ENCODE measurements at places on chromosomes 5 and 9.

DNA sequence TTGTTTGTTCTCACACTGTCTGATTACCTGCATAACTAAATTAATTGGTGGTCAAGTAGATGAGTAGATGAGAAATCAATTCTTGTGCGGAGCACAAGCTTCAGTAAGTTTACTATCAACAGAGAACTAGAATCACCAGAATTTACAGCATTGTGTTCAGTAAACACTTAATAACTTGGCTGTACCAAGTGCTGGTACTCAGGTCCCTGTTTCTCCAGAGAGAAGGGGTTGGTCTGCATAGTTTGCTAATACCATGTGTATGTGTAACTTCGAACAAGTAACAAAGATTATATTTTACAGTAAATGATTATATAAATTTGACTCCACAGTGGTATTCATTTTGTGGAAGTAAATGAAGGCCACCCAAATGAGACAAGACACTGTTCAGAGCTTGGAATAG is 146.3 kb downstream of the PCSK5 start:
- no peak for DNase-seq
- H3K4me3 ChIP-seq, result no peak overlapping the region
- no peaks in the 10 kb centered on the region for H3K27me3 ChIP-seq
- no peaks in the 10 kb centered on the region for H3K36me3 ChIP-seq
- no peak overlapping the region for H3K27ac ChIP-seq

DNA sequence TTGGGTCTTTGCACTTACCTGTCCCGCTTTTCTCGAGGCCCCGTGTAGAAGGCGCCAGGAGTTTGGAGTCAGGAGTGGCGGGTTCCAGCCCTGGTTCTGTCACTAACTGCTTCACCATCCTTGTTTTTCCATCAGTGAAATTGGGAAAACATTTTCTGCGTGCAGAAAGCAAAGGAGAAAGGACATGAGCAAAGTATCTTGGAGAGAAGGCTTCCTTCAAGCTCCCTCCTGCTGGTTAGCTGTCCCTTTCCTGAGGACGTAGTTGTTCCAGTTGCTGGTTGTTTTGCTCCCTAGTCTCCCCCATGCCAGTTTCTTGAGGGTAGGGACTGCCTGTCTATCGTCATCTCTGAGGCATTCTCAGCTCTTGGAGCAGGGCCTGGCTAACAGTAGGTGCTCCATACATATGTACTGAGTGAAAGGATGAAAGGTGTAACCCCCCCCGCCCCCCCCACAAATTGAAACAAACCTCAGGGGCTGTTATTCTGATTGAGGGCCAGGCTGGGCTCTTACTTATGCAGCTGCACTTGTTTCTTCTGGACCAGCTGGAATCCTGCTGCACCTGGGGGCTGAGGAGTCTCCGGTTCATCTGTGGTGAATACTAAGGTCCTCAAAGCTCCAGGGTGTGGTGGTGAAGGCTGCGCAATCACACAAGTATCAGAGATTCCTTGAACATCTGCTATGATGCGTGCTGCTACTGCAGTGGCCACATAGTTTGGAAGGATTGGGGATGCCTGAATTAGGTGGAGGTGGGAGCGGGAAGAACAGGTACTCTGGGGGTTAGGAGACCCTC is 1.0 kb downstream of the SMIM3 start:
- peak overlapping the region; percentile 72 for H3K4me3 ChIP-seq
- H3K36me3 ChIP-seq, result no peaks in the 10 kb centered on the region
- no peaks in the 10 kb centered on the region for H3K27me3 ChIP-seq
- peak overlapping the region; percentile 82 for H3K27ac ChIP-seq
- peak; percentile 40 for DNase-seq

GRCh38 chr5:115735108-115735998 is 81.1 kb downstream of the CDO1 start:
- H3K4me3 ChIP-seq, result no peak overlapping the region
- DNase-seq, result peak; percentile 34
- H3K27me3 ChIP-seq, result no peaks in the 10 kb centered on the region
- no peak overlapping the region for H3K27ac ChIP-seq
- H3K36me3 ChIP-seq, result no peaks in the 10 kb centered on the region

DNA sequence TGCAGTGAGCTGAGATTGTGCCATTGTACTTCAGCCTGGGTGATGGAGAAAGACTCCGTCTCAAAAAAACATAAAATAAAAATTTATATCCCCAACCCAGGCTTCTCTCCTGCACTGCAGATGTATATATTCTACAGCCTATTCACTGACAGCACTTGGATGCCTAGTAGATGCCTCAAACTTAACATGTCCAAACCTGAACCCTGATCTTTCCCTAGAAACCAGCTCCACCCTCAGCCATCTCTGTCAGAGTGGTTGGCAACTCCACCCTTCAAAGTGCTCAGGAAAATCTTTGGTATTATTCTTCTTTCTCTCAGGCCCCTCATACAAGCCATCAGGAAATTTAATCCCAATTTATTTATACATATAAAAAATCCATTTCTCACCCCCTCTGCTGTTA is 36.9 kb upstream of the TXN start:
- no peaks in the 10 kb centered on the region for H3K27me3 ChIP-seq
- H3K4me3 ChIP-seq, result no peak overlapping the region
- no peaks in the 10 kb centered on the region for H3K4me1 ChIP-seq
- H3K27ac ChIP-seq, result no peak overlapping the region
- H3K36me3 ChIP-seq, result no peaks in the 10 kb centered on the region

DNA sequence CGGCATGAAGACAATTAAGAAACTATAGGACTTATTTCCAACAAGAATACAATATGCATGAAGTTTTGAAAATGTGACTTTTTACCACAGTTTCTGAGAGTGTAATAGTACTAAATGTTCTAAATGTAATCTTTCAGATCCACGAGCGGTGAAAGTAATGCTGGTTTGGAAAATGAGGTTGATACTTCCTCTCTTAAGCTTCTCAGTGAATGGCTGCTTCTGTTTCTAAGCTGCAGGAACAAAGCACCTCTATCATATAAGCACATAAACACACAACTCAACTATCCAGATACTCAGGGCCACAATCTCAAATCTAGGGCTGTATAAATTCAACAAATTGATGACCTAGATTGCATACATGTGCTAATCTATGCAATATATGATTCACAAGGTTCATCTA is 78.3 kb downstream of the LIFR start:
- no peak for DNase-seq
- H3K4me3 ChIP-seq, result no peak overlapping the region
- H3K27ac ChIP-seq, result no peak overlapping the region
- peaks cover 6% of the 10 kb centered on the region for H3K4me1 ChIP-seq

DNA sequence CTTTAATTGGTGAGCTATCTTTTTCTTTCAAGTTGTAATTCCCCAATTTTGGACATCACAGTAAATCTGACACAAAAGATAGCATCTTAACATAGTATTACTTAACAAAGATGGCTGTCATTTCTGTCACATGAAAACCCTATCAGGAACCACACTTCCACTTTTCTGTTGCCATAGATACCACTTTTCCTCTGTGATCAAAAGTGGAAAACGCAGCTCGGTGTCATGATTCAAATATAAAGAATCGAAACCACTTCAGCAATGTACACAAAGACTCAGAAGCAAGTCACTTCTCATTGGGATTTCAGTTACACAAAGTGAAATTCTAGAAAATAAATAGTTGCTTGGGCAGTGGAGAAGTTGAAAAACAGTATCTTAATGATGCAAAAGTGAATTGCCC is 524.9 kb upstream of the ITGA1 start:
- H3K4me1 ChIP-seq, result no peaks in the 10 kb centered on the region
- no peak overlapping the region for H3K27ac ChIP-seq
- H3K4me3 ChIP-seq, result no peak overlapping the region
- DNase-seq, result no peak
- H3K36me3 ChIP-seq, result no peaks in the 10 kb centered on the region

GRCh38 chr9:8725635-8726034 is 926.1 kb upstream of the DMAC1 start:
- H3K27me3 ChIP-seq, result no peaks in the 10 kb centered on the region
- H3K4me3 ChIP-seq, result no peak overlapping the region
- no peaks in the 10 kb centered on the region for H3K36me3 ChIP-seq
- H3K27ac ChIP-seq, result no peak overlapping the region
- no peaks in the 10 kb centered on the region for H3K4me1 ChIP-seq

Measured in gastrocnemius medialis (tissue), 4 donors.